ENCODE measurements at places on chromosomes 12 and 14.

DNA sequence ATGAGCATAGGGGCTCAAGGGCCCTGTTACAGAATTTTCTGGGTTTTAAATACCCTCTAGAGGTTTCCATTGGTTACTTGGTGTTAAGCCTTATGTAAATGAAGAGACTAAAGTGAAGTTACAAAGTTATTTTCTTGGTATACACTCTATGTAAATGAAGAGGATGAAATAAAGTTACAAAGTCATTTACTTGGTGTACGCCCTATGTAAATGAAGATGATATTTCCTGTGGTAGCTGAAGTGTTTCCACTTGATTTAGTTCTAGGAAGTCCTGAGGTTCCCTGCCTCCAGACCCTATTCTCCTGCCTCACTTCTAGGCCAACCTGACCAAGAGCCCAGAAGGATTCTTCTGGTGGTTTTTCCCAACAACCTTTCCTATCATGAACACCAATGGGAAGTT, 126.1 kb downstream of the SPTSSA start:
- DNase-seq = no peak

DNA sequence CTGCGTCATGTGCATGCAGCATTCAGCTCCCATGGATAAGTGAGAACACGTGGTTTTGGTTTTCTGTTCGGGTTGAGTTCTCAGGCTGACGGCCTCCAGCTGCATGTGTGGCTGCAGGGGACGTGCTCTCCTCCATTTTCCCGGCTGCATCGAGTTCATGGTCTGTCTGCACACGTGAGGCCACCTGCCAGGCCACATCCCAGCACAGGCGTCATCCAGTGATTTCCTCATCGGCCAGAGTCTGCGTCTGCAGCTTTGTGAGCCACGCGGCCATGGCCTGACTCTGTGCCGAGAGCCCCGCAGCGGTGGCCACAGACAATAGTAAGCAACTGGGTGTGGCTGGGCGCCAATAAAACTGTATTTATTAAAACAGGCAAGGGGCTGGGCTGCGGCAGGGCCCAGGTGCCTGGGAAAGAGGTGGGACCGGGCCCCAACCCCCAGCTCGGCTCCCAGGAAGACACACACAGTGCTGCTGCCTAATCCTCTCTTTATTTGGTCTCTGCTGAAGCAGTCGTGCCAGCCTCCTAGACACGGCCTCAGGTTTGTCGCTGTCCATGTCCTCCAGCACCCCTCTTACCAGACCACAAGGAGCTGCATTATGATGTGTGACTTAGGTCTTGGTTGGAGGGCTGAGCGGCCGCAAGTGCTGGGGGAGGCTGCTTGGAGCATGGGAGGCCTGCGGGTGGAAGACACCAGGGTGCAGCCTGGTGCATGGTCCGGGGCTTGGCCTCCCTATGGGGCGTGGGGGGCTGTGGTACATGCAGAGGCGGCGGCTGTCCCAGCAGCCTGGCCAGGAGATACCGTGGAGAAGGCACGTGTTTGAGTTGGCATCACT, 52.0 kb downstream of the NOC4L start:
- DNase-seq = no peak

DNA sequence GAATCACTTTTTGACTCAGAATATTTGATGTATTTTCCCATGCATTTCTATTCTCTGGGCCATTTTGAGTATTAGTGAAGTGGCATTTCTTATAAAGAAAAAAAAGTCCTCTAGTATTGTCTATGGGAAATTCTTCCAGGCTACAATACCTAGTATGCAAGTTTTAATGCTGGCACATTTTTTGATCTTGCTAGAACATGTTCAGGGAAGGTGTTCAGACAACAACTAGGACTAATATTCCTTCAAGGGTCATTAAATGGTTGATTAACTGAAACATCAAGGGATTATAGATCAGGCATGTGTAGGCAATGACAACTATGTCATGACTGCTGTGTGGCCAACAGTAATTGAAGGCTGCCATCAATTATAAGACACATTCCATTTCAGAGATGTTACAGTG, 7.7 kb downstream of the CCDC184 start:
- DNase-seq = no peak

DNA sequence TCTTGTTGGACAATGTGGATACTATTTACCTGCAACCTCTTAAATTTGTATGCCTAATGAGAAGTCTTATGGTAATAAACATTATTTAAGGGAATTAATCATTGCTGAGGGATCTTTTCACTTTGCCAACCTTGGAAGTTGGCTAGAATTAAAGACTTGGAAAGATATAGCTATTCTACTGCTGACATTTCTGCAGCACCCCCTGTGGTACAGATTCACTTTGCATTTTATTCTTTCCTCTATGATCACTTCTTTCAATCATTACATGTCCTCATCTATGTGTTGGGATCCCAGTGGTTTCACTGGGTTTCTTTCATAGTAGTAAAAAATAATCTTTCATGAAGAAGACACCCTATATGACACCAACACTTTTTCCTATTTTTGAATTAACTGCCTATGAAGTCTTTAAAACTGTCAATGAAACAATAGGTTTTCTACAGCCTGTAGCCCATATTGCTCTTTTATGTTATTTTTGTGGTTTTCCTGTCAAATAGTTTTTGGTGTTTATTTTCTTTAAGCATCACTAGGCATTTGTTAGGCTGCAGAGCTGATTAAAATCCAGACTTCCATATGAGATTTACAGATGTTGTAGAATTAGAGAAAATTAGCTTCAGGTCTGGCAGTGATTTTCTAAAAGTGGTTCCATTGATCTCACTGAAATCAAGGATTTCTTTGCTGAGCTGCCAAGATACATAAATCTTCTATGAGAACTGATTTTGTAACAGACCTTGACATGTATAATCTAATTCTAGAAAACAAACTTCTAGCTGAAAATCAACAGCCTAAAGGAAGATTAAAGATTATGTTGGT, 256.1 kb downstream of the NAV3 start:
- DNase-seq = no peak

Data from brain pericyte (primary cell).